ENCODE measurements at places on chromosomes 5 and 9.

GRCh38 chr9:30035761-30036160 is 2348.7 kb upstream of the ACO1 start:
- no peak for DNase-seq

GRCh38 chr5:149656576-149657182 is 73.4 kb upstream of the PPARGC1B start:
- DNase-seq = peak; percentile 25

- DNase-seq = no peak
These were observed 5.0 kb upstream of the QRFP start for GRCh38 chr9:130901498-130902203.

DNA sequence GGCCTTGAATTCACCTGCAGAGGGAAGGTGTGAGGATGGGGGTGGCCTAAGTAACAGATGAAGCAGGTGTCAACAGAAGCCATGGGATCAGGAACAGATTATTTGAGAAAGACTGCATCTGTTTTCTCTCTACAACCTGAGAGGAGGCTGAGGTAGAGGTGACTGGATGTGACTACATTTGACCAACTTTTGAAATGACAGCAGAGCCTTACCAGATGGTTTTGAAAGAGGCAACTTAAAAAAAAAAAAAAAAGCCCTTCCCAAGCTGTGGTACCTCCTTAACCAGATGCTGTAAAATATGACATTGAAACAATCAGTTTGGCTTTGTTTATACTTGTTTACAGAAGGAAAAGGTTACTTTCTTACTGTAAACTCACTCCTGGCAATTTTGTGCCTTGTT is 108.6 kb downstream of the TRIO start:
- no peak for DNase-seq

DNA sequence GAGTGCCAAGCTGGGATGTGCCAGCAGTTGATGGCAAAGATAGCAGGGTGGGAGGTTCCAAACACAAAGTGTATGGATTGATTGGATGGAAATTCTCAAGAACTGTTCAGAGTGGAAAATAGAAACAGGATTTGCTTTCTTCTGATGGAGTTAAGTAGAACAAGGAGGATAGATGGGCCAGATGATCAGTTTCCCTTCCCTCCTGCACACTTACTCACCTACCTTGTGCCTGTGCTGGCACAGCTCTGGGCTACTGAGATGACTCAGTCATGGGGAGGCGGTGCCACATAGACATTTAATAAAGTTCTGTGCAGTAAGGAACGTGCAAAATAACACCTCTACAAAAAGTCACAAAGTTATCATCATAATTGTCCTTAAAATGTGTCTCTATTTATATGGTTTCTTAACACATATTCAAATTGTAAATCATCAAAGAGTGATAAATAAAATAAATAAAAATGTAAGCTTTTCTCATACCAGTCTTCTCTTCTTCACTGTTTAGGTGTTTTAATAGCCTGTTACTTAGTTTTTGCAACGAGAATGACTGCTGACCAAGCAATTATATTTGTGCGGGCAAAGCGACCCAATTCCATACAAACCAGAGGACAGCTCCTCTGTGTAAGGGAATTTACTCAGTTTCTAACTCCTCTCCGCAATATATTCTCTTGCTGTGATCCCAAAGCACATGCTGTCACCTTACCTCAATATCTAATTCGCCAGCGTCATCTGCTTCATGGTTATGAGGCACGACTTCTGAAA is 12.7 kb downstream of the PTPDC1 start:
- DNase-seq = no peak

GRCh38 chr9:34996905-34997279 is 7.3 kb downstream of the DNAJB5 start:
- DNase-seq = no peak

DNA sequence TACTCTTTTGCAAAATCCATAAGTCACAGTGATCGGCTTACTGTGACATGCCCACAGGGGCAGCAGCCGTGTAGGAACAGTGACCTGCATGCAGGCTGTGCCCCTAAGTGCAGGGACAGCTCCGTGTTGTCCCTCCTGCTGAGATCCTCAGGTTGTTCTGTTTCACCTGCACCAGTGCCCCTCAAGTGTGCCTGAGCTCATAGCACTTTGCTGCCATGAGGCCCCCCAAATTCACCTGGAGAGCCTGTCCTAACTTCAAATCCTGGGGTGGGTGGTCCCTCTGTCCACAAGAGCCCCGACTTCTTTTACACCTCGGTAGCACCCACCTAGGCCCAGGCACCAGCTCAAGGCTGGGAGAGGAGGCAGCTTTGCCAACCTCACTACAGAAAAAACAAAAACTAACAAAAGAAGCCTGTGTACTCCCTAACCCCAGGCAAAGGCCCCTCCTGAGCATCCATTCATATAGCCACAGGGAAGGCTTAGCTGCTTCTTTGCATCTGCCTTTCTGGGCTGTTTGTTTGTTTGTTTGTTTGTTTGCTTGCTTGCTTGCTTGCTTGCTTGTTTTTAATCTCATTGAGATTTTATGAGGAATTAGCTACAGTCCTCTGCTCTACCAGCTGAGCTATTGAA is 214.5 kb downstream of the AUH start:
- DNase-seq = no peak

GRCh38 chr5:40906351-40906751 is 2.9 kb upstream of the C7 start:
- no peak for DNase-seq
